ENCODE measurements at places on chromosomes 2 and 18.

DNA sequence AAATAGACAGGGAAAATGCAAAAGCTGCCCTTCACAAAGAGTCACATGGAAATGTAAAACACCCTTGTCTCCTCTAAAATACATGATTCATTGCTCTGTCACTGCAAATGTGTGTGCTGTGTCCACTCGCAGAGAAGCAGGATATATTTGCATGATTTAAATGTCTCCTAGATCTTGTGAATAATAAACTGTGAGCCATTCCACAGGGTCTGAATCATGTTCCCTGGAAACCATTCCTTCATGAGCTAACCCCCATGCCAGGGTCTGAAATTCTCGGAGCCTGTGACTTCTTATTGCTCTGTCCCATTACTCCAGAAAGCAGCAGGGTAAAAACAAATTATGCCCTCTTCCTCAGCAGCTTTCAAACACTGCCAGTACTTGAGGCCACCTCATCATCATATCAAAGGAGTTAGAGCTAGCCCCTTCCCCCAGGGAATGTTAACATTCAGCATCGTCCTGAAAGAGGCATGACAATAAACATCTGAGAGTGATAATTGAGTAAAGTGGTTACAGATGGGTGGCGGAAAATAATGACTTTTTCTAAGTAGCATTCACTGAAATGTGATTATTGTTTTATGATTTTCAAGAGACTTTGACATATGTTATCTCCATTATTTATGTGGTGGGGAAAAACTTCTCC lies 11.7 kb upstream of the CNGA3 start:
- DNase-seq: no peak

- DNase-seq: no peak
Observed at GRCh38 chr18:5600378-5601071, 56.7 kb upstream of the EPB41L3 start.

- DNase-seq: no peak
Observed at GRCh38 chr2:66461664-66462500, 27.0 kb downstream of the MEIS1 start.

DNA sequence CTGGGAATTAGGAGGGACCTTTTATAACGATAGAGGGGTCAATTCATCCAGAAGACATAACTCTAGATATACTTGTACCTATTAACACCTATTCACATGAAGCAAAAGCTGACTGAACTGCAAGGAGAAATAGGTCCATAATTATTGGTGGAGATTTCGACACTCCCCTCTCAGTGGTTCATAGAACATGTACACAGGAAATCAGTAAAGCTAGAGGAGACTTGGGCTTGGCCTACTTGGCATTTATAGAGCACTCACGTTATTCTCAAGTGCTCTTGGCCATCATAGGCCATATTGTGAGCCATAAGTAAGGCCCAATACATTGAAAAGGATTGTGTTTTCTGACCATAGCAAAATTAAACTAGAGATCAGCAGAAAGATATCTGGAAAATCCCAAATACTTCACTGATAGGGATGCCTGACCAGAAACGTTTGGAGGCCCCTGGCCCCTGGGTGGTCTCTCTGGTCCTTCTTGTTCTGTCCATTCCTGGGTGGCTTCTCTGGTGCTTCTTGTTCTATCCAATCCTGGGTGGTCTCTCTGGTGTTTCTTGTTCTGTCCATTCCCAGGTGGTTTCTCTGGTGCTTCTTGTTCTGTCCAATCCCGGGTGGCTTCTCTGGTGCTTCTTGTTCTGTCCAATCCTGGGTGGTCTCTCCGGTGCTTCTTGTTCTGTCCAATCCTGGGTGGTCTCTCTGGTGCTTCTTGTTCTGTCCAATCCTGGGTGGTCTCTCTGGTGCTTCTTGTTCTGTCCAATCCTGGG lies 49.0 kb downstream of the SNED1 start:
- DNase-seq: no peak

DNA sequence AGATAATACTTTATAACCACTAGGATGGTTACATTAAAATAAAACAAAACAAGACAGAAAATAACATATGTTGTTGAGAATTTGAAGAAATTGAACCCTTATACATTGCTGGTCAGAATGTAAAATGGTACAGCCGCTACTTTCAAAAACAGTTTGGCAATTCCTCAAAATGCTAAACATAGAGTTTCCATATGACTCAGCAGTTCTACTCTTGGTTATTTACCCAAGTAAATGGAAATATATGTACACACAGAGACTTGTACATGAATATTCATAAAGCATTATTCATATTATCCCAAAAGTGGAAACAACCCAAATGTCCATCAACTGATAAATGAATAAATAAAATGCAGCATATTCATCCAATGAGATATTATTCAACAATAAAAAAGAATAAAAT lies 92.5 kb upstream of the LRATD1 start:
- no peak for DNase-seq

DNA sequence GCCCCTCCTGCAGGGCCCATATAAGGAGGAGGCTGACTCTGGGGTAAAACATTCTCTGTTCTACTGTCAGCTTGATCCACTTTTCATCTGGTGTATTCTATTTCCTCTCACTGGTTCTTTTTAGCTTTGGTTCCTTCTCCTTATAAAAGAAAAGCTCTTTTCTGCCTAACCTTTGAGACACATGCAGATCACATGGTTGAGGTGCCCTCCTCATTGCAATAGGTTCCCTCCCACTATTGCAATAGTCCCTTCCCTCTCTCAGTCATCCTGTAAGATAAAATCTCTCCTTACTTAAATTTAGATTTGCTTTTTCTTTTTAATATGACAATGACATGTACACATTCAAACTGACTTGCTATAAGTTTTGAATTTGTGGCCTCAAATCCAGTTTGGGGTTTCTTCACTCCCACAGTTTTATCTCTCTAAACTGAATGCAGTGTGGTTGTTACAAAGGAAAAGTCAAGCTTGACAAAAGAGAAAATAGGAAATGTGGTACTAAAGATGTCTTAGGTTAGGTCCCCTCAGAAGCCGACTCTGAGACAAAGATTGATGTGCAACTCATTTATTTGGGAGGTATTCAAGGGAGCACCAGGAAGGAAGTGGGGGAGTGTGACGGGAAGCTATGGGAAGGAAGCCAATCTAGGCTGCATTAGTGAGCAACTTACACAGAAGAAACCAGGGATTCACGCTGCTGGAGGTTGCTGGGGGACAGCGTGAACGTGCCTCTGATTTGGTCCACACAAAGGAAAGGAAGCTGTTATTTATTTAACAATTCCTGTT lies 127.6 kb upstream of the LINC00305 start:
- no peak for DNase-seq

All from left forelimb (tissue), 1 donor.